ENCODE measurements at places on chromosomes 4 and X. TPM values are rescaled to one million over a fixed set of nuclear protein-coding genes. Genes with fewer than 3 reads are reported as not detected.

Gene CT83
- not detected for total RNA-seq

Gene PPEF2
- not detected for total RNA-seq

Gene SHISA3
- total RNA-seq, result 1.0 TPM

- H3K36me3 ChIP-seq, result no peaks in the 10 kb centered on the region
- no peak overlapping the region for H3K4me3 ChIP-seq
- H3K4me1 ChIP-seq, result peaks cover 3% of the 10 kb centered on the region
- DNase-seq, result no peak
These were observed 25.5 kb downstream of the BBS12 start for GRCh38 chr4:122758033-122758432.

DNA sequence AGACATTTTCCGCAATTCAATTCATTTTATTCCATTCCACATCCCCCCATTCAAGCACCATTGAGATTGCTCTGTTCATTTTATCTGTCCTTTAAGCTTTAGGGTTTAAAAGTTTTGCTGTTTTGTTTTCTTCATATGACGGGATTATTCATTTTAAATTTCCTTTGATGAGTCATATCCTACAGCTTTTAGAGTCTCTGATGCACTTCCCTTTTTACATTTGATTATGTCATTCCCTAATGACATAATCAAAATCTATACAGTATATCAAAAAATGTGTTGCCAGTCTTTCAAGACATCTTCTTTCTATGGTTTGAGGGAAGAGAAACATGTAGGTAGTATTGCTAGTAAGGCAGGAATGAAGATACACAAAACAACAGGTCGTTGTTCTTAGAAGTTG is 456.3 kb downstream of the PDGFC start:
- no peaks in the 10 kb centered on the region for H3K4me1 ChIP-seq
- H3K27me3 ChIP-seq, result no peaks in the 10 kb centered on the region
- H3K4me3 ChIP-seq, result no peak overlapping the region

DNA sequence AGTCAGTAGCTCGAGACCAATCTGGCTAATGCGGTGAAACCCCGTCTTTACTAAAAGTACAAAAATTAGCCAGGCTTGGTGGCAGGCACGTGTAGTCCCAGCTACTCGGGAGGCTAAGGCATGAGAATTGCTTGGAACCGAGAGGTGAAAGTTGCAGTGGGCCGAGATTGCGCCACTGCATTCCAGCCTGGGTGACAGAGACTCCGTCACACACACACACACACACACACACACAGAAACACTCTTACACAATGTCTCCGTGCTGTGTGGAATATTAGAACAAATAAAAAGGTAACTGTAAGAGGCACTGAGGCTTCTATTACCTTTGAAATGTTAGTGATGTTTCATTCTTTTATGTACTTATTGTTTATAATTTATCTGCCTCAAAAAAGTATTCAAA is 326.6 kb downstream of the GPAT3 start:
- no peaks in the 10 kb centered on the region for H3K36me3 ChIP-seq
- no peaks in the 10 kb centered on the region for H3K27me3 ChIP-seq
- H3K27ac ChIP-seq, result no peak overlapping the region
- DNase-seq, result no peak

GRCh38 chr4:111070390-111070789 is 447.5 kb upstream of the PITX2 start:
- H3K27ac ChIP-seq, result no peak overlapping the region
- H3K4me3 ChIP-seq, result no peak overlapping the region
- H3K4me1 ChIP-seq, result no peaks in the 10 kb centered on the region
- DNase-seq, result no peak
- H3K36me3 ChIP-seq, result no peaks in the 10 kb centered on the region

DNA sequence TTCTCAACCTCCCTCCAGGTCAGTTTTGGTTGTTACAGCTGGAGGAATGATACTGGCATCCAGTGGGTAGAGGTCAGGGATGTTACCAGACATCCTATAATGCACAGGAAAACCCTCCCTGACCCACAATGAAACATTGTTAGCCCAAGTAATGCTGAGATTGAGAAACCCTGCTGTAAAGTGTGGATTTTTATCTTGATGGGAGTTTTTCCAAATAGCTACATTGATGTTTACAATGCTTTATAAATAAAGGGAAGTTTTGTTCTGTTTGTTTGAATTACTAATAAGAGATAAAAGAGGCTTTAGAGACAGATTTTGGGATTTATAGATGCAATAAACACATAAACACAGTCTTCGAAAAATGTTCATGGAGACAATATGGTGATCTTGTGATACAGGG is 194.0 kb upstream of the NUDT6 start:
- no peak overlapping the region for H3K27ac ChIP-seq
- H3K4me3 ChIP-seq, result no peak overlapping the region
- no peaks in the 10 kb centered on the region for H3K36me3 ChIP-seq
- DNase-seq, result no peak

DNA sequence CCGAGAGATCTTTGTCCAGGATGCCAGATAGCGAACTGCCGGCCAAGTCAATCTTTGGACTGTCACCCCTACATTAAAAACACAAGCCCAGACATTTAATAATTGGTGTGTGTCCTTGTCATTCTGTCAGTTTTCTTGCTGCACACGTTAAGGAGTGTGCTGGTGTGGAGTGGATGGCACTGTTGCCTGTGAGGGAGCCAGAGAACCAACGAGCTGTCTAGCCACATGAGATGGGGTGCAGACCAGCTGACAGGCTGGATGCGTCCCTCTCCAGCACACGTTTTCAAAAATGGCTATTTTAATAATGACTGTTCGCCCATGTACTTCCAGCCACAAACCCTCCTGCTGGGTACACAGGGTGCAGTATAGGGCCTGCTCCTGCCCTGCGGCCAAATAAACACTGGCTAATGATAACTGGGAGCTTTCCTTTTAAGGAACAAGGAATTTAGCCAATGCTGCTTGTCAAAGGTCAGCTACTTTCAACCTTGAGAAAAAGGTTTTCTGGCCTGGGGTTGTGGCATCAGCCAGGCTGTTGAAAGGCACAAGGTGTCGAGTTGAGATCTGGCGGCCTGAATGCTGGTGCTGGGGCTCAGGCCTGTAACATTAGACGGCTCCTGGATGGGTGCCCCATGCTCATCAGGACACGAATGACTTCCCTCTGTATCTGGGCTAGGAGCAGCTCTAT is 54.0 kb upstream of the MAP3K15 start:
- H3K4me3 ChIP-seq, result no peak overlapping the region
- no peaks in the 10 kb centered on the region for H3K27me3 ChIP-seq
- DNase-seq, result no peak
- no peaks in the 10 kb centered on the region for H3K4me1 ChIP-seq
- H3K27ac ChIP-seq, result no peak overlapping the region

DNA sequence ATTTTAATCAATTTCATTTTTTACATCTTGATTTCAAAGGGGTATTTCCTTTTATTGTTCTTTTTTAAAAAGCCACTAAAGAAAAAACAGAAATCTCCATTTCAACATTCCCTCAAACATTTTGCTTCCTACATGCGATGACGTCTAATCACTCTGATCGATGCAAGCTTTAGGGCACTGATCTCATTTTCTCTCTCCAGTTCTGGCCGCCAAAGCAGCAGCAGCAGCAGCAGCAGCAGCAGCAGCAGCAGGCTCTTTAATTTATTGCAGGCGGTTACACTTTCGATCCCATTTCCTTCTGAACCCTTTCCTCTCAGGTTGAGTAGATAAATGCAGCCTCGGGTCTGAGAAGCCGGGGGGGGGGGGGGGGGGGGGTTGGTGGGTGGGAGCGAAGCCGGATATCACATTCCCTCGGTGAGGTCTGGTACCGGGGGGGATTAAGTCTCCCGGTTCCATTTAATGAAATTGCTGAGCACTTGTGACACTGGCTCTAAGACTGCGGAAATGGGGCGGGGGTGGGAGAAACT is 3.4 kb upstream of the PCDH7 start:
- no peaks in the 10 kb centered on the region for H3K27me3 ChIP-seq
- H3K27ac ChIP-seq, result no peak overlapping the region
- H3K4me1 ChIP-seq, result peaks cover 47% of the 10 kb centered on the region

DNA sequence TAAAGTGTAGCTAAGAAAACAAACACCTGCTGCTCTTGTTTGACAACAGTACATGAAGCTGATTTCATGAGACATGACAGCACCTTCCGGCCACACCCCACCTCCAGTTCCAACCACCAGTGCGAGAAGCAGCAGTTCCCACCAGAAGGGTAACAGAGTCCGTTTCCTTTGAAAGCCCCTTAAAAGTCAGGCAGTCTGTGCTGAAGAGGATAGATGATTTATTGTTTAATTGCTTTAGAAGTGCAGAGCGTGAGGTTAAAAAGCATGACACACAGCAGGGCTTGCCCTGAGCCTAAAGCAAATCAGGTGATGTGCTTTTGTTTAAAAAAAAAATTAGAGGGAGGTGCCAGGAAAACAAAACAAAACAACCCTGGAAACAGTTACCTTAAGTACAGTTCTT is 82.6 kb downstream of the HADH start:
- H3K4me1 ChIP-seq, result no peaks in the 10 kb centered on the region
- H3K27me3 ChIP-seq, result no peaks in the 10 kb centered on the region
- no peaks in the 10 kb centered on the region for H3K36me3 ChIP-seq
- no peak overlapping the region for H3K27ac ChIP-seq
- no peak overlapping the region for H3K4me3 ChIP-seq
- no peak for DNase-seq

DNA sequence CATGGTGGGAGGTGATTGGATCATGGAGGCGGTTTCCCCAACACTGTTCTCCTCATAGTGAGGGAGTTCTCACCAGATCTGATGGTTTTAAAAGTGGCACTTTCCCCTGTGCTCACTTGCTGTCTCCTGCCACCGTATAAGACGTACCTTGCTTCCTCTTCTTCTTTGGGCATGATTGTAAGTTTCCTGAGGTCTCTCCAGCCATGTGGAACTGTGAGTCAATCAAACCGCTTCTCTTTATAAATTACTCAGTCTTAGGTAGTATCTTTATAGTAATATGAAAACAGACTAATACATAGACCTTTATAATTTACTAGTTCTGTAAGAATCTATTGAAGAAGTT is 82.5 kb upstream of the PITX2 start:
- H3K27me3 ChIP-seq, result no peaks in the 10 kb centered on the region
- no peak for DNase-seq
- no peaks in the 10 kb centered on the region for H3K36me3 ChIP-seq

GRCh38 chr4:14169460-14169859 is 541.9 kb upstream of the BOD1L1 start:
- no peaks in the 10 kb centered on the region for H3K36me3 ChIP-seq
- DNase-seq, result no peak
- no peak overlapping the region for H3K4me3 ChIP-seq
- peaks cover 8% of the 10 kb centered on the region for H3K4me1 ChIP-seq
- no peaks in the 10 kb centered on the region for H3K27me3 ChIP-seq

- H3K27ac ChIP-seq, result no peak overlapping the region
- no peaks in the 10 kb centered on the region for H3K27me3 ChIP-seq
- no peak for DNase-seq
- no peak overlapping the region for H3K4me3 ChIP-seq
- H3K36me3 ChIP-seq, result no peaks in the 10 kb centered on the region
These were observed 216.9 kb upstream of the ETNPPL start for GRCh38 chr4:108979759-108980158.

DNA sequence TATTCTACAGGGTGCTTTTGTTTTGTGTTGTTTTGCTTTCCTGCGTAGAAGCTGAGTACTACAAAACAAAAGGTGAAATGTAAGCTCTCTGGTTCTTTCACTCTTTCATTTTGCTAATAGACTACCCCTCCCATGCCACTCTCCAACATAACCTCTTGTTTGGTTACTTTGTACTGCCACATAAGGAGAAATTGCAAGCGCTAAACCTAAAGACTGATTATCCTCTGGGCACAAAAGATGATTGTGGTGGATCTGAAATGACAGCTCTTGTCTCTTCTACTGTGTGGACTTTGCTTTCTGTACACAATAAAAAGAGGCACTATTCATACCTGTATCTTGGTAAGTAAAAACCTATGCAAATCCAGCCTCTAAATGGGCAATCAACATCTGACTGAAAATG is 5.3 kb downstream of the MBNL3 start:
- peaks cover 66% of the 10 kb centered on the region for H3K4me1 ChIP-seq
- no peaks in the 10 kb centered on the region for H3K36me3 ChIP-seq
- H3K4me3 ChIP-seq, result no peak overlapping the region
- H3K27ac ChIP-seq, result no peak overlapping the region
- DNase-seq, result no peak

DNA sequence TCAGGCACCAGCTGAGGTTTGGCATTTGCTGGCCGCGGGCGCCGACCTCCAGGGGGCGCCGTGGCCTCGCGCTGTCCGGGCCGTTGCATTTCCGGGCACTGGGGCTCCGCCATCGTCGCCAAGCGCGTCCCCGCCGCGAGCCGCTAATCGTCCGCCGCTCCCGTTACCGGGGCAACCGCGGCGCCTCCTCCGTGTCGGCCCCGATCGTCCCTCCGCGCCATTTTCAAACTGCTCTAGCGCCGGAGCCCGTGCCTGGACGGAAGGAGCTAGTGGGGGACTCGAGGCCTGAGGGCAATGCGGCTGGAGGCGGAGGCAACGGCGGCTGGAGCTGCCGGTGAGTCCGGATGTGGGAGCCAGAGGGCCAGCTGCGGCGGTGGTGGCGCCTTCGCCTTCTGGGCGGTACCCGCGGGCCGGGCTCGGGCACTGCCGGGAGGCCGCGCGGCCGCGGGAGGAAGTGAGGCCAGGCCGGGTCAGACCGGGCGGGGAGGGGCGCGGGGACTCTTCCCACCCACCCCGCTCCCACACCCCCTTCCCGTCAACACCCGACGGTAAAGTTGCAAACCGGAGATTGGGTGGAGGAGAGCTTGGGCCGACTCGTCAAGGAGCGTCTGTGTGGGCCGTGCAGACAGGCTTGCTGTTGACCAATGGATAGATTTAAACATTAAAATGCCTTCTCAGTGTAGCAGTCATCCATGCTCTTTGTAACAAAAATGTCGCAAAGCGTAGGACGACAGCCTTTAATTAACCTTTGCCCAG is at the start of gene CEP135:
Gene CEP135, plus strand, starts transcription at position 220 of the 756 bp plus-strand sequence. CDS start 3,186 bp downstream, outside the sequence.
- peak; percentile 95 for DNase-seq
- no peaks in the 10 kb centered on the region for H3K36me3 ChIP-seq
- peaks cover 3% of the 10 kb centered on the region for H3K27me3 ChIP-seq
- peak within 1 kb of the TSS; percentile 96 for H3K27ac ChIP-seq

DNA sequence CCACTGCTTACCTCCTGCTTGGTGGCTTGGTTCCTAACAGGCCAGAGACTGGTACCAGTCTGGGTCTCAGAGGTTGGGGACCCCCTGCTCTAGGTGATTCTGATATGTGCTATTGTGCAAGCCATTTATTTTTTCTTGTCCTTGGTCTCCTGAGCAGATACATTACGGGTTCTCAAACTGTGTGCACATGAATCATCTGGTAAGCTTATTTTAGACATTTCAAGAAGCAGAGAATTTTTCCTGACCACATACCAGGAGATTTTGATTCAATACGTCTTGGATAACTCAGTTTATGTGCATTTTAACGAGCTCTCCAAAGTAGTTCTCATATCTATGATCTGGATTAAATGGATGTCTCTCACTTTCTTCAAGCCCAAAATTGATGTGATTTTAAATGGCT is 77.2 kb downstream of the FHIP1A start:
- H3K4me3 ChIP-seq, result no peak overlapping the region
- H3K36me3 ChIP-seq, result no peaks in the 10 kb centered on the region
- no peak overlapping the region for H3K27ac ChIP-seq
